HT-29 (cell line): ENCODE measurements at places on chromosomes 16 and 17. TPM values are rescaled to one million over a fixed set of nuclear protein-coding genes. Genes with fewer than 3 reads are reported as not detected.

GRCh38 chr17:45965812-45966211 lies 33.2 kb upstream of the STH start:
- DNase-seq = no peak

DNA sequence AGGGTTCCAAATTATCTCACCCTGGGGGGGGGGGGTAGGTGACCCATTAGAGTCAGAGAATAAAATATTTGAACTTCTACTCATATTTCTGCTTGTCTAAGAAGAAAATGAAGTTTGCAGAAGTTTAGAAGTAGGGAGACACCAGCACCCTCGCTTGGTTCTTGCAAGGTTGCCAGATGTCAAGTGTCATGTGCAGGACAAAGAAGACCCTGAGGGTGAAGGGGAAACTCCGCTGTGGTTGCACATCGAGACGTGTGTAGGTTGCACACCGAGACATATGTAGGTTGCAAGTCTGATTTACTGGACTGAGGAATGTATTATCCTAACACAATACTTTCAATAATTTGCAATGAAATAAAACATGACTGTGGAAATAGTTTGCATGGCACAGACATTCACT lies 42.4 kb upstream of the IRF8 start:
- no peak for DNase-seq

- no peak for DNase-seq
Observed at GRCh38 chr16:50948268-50948930, 202.7 kb downstream of the SALL1 start.

DNA sequence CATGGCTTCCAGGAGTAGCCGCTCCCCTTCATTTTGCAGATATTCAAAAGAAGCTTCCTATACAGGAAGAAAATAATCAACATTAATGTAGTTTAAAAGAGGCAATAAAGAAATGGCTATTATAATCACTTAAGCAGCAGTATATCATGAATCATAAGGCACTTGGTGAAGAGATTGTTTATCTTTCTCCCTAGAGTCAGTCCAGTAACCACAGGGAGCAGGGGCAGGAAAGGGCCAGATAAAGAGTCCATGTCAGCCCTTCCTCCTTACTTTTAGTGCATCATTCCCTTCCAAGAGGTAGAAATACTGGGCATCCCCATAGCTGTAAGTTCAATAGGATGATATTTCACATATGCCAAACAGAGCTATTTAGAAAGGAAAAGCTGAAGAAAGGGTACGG lies 184.6 kb upstream of the C17orf78 start:
- DNase-seq = no peak

- DNase-seq = no peak
Observed at GRCh38 chr17:17112628-17113200, 70.5 kb downstream of the MPRIP start.

GRCh38 chr17:17525956-17526355 lies 29.8 kb upstream of the RASD1 start:
- no peak for DNase-seq

GRCh38 chr17:29327412-29327811 lies 33.5 kb upstream of the NUFIP2 start:
- no peak for DNase-seq

DNA sequence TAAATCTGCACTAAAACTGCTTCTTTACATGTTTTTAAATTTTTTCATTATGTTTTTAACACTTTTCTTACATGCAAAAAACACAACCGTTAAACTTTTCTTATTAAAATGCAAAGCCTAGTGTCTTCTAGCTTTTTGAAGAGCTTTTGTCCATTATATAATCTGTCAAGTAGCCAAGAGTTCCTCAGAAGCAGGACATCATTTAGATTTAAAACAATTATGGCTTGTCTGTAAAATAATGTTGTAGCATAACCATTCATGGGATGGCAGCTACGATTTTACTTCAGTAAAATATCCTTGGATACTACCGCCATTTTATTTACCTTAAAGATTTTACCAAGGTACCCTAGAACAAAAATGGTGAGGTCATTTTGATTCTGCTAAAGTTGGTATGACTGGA lies 2.8 kb downstream of the OMG start:
- DNase-seq = no peak

DNA sequence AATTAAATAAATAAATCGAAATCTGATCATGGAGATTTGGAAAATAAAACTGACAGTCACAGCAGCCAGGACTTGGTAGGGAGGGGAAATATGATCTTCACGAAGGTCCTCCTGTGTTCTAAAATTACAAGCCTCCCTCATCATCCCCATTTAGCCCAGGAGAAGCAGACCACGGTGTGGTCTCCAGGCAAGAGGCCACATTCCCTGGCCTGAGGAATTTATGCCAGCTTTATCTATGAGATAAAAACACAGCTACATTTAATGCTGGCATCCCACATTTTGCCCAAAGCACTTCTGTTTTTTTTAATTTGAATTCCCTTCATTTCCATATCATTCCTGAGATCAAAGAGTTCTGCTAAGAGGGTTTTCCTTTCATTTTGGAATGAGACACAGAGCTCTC lies 43.2 kb downstream of the ABCC12 start:
- DNase-seq = no peak

- DNase-seq = peak; percentile 82
Observed at GRCh38 chr16:82011199-82011641, at the start of gene SDR42E1. Gene SDR42E1 (minus strand): TSS chr16:82011470. CDS start chr16:82000858, 10,612 bp downstream.

SOST gene
- not detected in 2 replicates for total RNA-seq

LLGL2 gene
- total RNA-seq = 162 and 184 TPM in 2 replicates

VMO1 gene
- 0.58 TPM in 1 of 2 replicates, not detected in the other for total RNA-seq
